Stimulated activated CD8-positive, alpha-beta memory T cell treated with anti-CD3 and anti-CD28 coated beads, Interleukin-7, amount 100 ng/mL, for 24 hours (primary cell): ENCODE measurements at places on chromosomes 5 and 9.
A peak's percentile ranks its signal among the peaks of the same experiment; 100 is the strongest.

DNA sequence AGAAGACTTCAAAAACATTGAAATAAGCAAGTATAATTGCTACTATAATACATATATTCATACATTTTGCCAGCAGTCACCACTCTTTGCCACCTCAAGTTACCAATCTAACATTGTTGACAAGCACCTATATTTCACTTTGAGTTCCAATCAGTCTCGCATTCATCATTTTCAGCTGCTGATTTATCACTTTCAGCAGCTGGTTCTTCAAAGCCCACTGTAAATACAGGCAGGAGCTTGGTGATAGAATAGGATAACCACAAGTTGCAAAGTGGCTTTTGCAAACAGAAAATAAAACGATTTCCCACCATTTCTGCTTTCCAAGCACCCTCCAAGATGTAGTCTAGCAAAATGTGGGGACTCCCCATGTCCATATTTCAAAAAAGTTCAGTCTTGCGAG is 114.2 kb upstream of the ITGA1 start:
- DNase-seq, result no peak

GRCh38 chr9:76581731-76582130 is 122.7 kb downstream of the GCNT1 start:
- no peak for DNase-seq

GRCh38 chr9:35835766-35836165 is 6.7 kb downstream of the TMEM8B start:
- no peak for DNase-seq

GRCh38 chr5:168570490-168571328 is 8.5 kb downstream of the PANK3 start:
- no peak for DNase-seq

GRCh38 chr5:52255308-52255707 is 532.4 kb upstream of the ITGA1 start:
- DNase-seq, result no peak

DNA sequence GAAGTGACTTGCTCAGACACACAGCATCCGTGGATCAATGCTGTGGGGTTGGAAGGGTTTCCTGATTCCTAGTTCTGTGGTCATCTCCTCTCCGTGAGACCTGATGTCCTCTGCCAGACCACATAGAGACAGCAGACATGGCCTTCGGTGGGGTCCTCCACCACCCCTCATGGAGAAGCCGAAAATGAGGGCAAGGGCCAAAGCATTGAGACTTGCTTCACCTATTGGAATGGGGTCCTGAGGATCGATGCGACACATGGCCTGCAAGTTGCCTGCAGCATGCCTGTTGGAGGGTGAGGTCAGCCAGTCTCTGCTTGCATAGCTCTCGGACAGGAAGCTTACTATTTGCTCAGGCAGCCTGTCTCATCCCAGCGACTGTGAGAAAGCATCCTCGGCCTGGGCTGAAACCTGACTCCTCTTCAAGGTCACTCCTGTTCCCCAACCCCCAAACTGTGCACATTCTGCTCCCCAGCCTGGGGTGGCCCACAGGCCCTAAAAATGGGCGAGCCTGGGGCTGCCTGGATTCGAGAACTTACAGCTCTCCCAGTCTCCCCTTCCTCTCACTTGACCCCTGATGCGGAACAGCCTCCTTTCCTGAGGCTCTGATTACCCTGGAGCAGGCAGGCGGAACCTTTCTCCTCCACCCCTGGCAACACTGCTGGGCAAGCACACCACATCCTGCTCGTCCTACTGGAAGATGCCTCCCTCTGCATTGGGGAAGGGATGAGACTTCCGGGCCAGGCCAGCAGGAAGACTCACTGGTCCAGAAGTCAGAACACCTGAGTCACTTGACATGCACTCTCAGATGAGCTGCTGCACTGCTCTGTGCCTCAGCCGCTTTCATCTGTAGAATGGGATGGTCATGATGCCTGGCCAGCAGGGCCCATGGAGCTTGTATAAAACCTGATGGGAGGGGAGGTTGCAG is 186.9 kb downstream of the RGS3 start:
- DNase-seq, result no peak

DNA sequence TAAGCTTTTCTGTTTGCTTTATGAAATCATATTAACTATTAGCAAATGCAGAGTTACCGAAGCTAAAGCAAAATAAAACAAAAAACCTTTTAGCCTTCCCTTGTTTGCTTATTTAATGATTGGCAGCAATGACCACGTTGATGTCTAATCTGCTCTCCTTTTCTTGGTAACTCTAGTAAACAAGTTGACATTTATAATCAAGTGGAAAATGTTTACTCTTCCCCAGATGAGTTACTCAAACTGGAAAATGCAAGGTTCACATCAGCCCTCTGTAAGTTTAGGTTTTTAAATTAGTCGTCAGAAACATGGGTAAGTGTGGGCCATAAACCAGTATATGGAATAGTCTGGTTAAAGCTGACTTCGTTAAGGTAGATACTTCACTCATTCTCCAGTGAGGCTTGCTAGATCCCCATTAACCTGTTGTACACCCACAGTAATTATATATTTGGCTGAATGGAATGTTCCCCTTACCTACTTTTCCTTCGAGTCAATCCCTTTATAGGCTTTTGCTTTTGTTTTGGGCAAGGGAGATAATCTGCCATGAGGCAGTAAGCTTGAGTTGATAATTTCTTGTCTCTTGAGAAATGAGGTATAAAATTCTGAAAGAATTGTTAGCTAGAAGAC is 100.9 kb downstream of the GDNF start:
- DNase-seq, result no peak

DNA sequence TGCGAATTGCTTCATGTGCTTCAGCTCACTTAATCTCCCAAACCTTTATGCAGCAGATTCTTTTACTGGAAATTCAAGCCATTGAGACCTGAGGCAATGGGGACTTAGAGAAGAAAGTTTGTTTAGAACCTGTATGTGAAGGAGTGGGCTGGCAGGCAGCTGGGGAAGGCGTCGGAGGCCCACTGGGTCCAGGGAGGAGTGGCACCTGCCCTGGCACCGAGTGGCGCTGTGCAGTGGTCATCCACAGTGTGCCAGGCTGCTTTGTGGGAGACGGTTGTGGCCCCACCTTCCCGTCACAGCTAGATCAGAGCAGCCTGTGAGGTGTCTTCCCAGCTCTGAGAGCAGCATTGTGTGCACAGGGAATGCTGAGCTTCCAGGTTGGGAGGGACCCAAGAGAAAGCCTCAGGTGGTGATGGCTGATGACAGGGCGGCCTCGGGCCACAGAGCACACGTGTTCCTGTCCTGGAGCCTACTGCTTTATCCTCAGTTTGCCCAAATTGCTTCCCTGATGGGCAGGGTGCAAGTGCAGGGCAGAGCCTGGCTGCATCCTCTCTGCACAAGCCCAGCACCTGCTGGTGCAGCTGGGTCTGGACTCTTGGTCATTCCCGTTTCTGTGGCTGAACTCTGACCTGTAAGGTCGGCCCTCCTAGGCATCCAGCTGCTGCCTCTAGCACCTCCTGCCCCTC is 175.2 kb downstream of the CACNA1B start:
- DNase-seq, result no peak

- DNase-seq, result no peak
Observed at GRCh38 chr5:139131921-139132432, 66.2 kb downstream of the SIL1 start.

- no peak for DNase-seq
Observed at GRCh38 chr9:80789831-80790230, 899.5 kb downstream of the TLE1 start.

- no peak for DNase-seq
Observed at GRCh38 chr9:70551801-70552200, 137.3 kb upstream of the KLF9 start.

- peak; percentile 99 for DNase-seq
Observed at GRCh38 chr5:181221792-181222629, 1.1 kb upstream of the TRIM41 start.

DNA sequence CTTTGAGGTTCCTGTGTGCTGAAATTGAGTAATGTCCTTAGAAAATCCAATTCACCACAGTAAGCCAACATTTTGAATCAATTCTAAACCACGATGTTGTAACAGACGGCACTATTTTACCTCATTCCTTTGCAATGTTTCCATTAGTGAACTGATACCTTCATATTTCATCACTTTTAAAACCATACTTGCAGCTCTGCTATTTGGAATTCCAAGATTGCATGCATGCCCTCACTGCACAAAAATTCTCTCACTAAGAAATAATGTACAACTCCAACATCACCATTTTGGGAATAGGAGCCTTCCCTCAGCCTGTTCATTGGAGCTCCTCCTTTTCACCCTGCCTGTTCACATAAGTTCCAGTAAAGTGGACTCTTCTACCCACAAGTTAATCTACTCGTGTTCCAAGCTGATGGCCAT is 74.8 kb upstream of the TGFBR1 start:
- DNase-seq, result no peak

- DNase-seq, result no peak
Observed at GRCh38 chr9:78615372-78615771, 318.4 kb downstream of the PSAT1 start.

- no peak for DNase-seq
Observed at GRCh38 chr5:139306628-139307379, 13.3 kb downstream of the MATR3 start.

- DNase-seq, result no peak
Observed at GRCh38 chr5:23014825-23015224, 161.7 kb upstream of the CDH12 start.

- no peak for DNase-seq
Observed at GRCh38 chr9:137077010-137077747, at the start of gene UAP1L1. Gene UAP1L1, plus strand, starts transcription at chr9:137077517. Its CDS starts 16 bp downstream, at chr9:137077533.

DNA sequence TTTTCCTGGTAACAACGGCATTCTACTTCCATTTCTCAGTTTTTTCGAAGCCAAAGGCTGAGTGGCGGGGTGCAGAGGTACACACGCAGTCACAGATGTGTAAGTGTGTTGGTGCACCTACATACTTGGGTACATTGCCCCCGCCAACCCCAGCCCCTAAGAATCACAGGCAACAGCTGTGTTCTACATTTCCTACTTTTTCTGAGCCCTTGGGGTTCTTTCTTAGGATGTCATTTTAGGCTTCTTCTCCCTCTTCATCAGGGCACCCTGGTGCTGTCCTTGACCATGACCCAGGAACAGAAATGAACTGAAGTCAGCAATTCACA is 104.8 kb downstream of the PAX5 start:
- no peak for DNase-seq

- no peak for DNase-seq
Observed at GRCh38 chr5:126810596-126811380, 33.9 kb downstream of the LMNB1 start.

DNA sequence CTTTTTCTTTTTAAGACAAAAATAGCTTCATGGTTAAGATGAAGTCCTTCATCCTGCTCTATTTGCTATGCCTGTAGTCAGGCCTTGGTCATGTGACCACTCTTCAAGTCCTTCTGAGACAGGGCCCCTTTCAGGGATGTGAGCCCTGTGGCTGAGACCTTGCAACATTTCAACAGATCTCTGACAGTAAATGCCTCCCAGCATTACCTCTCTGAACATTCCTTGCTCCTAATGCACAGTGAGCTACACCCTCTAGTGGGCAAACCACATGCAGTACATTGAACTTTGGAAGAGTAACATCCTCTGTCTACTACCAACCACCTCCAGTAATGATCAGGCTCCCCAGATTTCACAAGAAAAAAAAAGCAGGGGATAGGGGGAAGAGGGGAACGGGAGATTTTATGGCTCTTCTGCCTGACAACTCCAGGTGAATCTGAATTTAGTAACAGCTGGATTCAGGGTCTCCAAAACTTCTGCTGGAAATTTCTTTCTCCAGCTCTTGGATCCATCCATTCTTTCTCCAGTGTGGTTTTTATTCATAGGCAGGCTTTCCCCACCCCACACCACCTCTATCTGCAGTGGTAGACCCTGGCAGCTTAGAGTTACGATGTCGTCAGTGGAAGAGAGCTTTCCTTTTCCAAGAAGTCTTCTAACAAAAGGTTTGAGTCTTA is 8.9 kb upstream of the FBXO38 start:
- DNase-seq, result no peak

DNA sequence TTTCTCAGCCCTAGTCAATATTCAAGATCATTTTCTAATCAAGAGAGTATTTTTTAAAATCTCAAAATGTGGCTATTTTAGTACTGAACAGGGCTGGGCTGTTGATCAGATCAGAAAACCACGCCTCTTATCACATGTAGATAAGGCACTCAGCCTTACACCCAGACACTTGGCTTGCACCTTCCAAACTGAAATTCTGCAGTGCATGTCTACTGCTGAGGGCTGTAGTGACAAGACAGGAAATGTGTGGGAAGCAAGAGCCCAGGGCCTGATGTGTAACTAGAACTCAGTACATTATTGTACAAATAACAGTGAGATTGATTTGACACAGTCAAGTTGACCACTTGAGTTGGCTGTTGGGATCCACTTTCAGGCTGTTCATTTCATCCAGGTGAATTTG is 48.6 kb downstream of the UBE2QL1 start:
- no peak for DNase-seq

DNA sequence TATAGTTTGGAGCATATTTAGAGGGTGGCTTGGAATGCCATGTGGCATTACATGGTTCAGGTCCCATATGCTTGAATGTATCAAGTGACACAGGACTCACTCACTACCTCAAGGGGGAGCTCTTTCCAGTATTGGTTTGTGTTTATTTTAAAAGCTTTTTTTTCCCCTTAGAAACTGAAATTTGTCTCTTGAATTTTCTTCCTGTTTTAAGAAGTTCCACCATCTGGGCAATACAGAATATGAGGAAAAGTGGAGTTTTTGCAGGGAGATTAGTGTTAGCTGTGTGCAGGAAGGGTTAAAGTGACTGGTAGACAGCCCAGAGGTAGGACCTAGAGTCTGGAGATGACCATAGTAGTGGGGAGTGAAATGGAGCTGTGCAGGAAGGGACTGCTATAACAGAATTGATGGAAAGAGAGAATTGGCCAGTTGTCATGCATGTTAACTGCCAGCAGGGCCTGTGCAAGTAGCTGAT is 36.6 kb downstream of the CTNNA1 start:
- no peak for DNase-seq

DNA sequence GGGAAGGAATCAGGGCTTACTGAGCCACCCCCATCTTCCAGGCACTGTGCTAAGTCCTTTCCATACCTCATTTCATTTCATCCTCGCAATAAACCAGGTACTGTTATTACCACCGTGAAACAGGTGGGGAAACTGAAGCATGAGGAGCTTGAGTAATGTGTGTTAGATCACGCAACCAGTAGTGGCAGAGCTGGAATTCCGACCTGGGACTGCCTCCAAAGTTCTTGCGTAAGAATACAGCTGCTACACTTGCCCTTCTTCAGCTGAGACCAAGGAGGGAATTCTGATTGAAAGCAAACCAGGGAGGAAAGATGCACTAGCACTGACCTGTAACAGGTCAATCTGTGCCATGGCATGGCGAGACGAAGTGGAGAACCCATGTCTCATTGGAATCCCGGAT is 113.4 kb upstream of the MSX2 start:
- DNase-seq, result no peak

GRCh38 chr5:160221082-160221481 is 8.2 kb upstream of the FABP6 start:
- DNase-seq, result no peak
